Activated CD4-positive, alpha-beta T cell treated with anti-CD3 and anti-CD28 coated beads, Interleukin-2, amount 10 ng/mL, durations not matched to agents 24 days and 14 days (primary cell): ENCODE measurements at places on chromosomes 13 and 19. TPM values are rescaled to one million over a fixed set of nuclear protein-coding genes. Genes with fewer than 3 reads are reported as not detected.

ATP1A3 gene
- total RNA-seq = 0.68 and 1.2 TPM in 2 replicates

C5AR1 gene
- 0.16 and 0.88 TPM in 2 replicates for total RNA-seq

SHISA2 gene
- total RNA-seq = 2.2 and 2.3 TPM in 2 replicates

DNA sequence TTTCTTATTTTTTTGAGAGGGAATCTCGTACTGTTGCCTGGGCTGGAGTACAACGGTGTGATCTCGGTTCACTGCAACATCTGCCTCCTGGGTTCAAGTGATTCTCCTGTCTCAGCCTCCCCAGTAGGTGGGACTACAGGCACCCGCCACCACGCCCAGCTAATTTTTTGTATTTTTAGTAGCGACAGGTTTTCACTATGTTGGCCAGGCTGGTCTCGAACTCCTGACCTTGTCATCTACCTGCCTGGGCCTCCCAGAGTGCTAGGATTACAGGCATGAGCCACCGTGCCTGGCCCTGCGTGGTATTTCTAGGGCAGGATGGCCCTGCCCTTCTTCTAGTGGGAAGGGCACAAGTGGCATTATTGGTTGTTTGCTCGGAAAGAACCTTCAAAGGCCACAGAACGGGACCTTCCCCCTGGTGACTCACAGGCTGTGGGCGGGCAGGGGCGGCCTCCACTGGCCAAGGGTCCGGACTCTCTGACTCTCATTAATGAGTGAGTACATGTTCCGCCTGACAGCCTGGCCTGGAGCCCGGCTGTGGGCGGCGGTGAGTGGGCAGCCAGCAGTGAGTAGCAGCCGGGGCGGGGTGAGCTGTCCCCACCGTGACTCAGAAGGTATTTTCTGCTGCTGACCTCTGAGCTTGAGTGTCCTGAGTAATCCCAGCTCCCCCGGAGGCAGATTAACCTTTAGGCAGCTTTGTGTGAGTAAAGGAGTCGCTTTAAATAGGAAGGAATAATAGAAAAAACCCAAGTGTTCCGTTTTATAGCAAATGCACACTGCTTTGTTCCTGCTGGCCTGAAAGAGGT lies 5.1 kb downstream of the DOT1L start:
- H3K27me3 ChIP-seq = peaks cover 2% of the 10 kb centered on the region
- peak; percentile 81 for DNase-seq
- peak overlapping the region; percentile 77 for H3K4me3 ChIP-seq

DNA sequence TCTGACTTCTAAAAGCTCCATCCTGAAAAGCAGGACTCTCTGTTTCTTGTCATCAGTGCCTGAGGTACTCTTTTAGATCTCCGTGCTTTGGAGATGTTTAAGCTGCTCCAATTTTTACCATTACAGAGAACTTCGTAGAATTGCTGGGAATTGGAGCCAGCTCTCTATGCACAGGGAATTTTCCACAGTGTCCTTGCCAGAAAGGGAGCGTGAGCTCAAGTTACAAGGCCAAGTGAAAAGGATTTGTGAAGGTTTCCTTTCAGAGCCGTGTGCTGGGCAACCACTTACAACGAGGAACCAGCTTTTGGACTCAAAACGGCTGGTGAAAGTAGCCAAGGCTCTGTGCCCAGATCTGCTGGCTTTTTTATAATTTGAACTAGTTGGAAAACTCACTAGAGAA lies 82.6 kb downstream of the NUFIP1 start:
- no peak overlapping the region for H3K27ac ChIP-seq
- no peaks in the 10 kb centered on the region for H3K36me3 ChIP-seq
- DNase-seq = no peak
- H3K4me1 ChIP-seq = no peaks in the 10 kb centered on the region
- H3K4me3 ChIP-seq = no peak overlapping the region

DNA sequence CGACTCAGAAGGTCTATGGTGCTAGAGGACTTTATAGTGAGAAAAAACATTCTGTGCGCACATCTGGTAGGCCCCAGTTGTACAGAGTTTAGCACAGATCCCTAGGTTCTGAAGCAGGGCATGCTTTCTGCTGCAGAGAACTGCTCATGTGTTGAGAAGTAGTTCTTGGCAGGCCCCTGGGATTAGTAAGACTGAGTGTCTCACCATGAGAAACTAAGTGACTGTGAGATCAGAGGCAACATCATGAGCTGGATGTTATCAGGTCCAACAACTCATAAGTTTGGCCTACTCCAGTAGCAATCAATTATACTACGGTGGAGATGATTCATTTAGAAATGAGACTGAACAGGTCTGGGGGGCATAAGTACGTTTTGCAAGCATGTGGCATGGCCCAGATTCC lies 507.4 kb upstream of the KLF12 start:
- H3K27me3 ChIP-seq = no peaks in the 10 kb centered on the region
- no peak overlapping the region for H3K4me3 ChIP-seq
- no peaks in the 10 kb centered on the region for H3K36me3 ChIP-seq
- no peak overlapping the region for H3K27ac ChIP-seq

DNA sequence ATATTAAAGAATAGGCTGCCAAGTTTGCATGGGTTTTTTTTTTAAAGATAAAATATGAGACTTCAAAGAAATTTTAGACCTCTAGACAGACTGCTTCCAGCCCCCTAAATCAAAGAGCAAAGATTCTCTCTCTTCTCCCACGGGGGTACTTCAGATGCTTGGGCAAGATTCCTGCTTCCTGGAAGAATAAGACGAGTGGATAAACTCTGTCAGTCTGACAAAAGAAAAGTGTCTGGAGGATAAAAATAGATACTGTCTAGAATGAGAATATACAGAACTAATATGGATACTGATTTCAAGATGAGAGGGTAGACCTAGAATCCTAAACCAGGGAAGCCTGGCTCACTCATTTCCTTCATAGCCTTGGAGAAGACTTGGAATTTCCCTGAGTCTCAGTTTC lies 435.1 kb downstream of the FOXO1 start:
- DNase-seq = no peak
- H3K4me3 ChIP-seq = no peak overlapping the region
- H3K36me3 ChIP-seq = no peaks in the 10 kb centered on the region
- no peaks in the 10 kb centered on the region for H3K27me3 ChIP-seq
- H3K4me1 ChIP-seq = peaks cover 12% of the 10 kb centered on the region
- no peak overlapping the region for H3K27ac ChIP-seq

DNA sequence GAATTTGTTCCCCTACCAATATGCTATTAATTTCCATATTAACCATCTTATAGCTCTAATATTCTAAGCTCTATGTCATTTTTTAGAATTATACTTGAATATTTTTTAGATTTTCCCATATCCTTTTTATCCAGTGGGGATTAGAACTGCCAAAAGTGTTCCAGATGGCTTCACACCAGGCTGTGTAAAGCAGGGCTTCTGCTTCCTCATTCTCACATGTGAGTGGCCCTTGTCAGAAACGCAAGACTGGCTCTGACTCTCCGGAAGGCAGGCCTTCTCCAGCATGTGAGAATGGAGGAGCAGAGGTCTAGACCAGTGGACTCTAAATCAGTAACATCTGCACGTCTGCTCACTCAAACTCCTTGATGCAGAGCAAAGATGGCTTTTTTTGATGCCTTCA lies 650.1 kb downstream of the FGF9 start:
- no peaks in the 10 kb centered on the region for H3K4me1 ChIP-seq
- H3K36me3 ChIP-seq = no peaks in the 10 kb centered on the region
- no peak for DNase-seq
- H3K27ac ChIP-seq = no peak overlapping the region
- H3K4me3 ChIP-seq = no peak overlapping the region

DNA sequence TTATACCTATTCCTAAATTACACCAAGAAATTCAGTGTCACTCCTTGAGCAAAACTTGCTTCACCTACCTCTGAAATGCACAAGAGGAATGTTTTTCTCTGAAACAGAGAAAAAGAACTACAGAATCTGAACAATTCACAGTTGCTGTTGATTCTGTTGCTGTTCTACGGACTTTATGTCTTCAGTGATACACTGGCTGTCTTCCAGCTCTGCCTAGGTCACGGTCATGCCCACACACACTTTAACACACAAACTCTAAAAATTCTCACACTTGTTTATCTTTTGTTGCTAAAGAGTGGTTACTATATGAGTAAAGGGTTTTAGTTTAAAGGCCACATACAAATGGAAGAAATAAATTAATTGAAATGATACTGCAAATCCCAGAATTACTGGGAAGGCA lies 124.4 kb upstream of the SPRY2 start:
- H3K27ac ChIP-seq = no peak overlapping the region
- H3K4me1 ChIP-seq = peaks cover under 1% of the 10 kb centered on the region
- no peaks in the 10 kb centered on the region for H3K27me3 ChIP-seq

GRCh38 chr13:112820318-112820717 lies 130.5 kb downstream of the ATP11A start:
- H3K27ac ChIP-seq = no peak overlapping the region
- H3K36me3 ChIP-seq = peaks cover 58% of the 10 kb centered on the region
- H3K4me1 ChIP-seq = no peaks in the 10 kb centered on the region
- H3K27me3 ChIP-seq = no peaks in the 10 kb centered on the region

DNA sequence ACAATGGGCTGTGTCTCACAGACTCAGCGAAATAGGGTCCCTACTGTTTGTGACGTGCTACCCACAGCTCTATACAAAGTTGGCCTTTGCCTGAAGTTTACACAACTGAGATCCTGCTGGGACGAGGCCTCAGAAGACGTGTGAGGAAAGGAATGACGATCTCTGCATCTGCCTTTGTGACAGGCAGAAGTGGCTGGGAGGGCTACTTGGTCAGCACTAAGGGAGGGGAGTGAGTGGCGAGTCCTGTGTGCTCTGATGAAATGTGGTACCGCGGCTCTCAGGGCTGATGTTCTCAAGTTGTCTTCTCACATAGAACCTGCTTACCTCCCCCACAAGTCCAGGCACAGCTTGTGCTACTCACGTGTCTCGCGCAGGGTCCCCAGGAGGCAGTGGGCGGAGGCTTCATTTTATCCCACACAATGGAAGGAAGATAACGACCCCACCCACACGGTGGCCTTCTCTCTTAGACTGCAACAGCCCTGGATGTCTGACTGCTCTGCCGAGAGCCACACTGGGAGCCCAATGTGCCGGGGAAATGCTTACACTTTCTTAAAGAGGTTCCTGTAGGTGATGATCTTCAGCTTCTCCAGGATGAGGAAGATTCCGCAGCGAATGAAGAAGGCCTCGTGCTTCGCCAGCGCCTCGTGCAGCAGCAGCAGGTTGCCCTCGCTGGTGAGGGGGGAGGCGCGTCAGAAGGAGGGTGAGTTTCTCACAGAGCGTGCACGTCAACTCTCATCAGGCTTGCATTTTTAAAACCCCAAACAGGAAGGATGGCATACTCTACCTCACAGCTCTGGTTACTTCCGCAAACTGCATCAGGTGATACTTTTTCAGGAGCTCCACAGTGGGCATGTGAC lies 21.2 kb downstream of the PROZ start:
- no peak for DNase-seq
- H3K36me3 ChIP-seq = peaks cover 69% of the 10 kb centered on the region
- no peak overlapping the region for H3K4me3 ChIP-seq
- H3K4me1 ChIP-seq = peaks cover 25% of the 10 kb centered on the region

DNA sequence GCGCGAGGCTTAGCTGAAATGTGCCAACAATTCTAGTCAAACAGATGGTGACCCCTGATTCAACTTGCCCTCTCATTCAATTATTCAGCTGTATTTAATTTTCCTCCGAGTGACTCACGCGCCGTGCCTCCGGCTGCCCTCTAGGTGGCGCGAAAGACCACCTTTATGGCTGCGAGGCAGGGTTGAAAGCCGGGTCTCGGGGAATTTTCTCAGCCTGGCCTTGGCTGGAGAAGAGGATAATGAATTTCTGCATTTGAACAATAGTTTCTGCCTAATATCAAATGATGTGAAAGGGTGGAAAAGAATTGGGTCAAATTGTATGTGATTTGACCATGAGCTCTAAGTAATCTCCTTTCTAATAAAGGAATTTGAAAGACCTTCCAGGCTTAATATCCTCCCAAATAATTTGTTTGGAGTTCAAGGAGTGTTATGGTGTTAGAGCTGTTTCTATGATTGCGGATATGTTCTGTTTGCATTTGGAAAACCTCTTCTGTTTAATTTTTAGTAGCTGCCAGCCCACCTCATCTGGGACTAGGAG lies 310.9 kb downstream of the ZNF536 start:
- no peaks in the 10 kb centered on the region for H3K4me1 ChIP-seq
- H3K27me3 ChIP-seq = peaks cover 13% of the 10 kb centered on the region
- peak; percentile 85 for DNase-seq
- H3K36me3 ChIP-seq = no peaks in the 10 kb centered on the region

DNA sequence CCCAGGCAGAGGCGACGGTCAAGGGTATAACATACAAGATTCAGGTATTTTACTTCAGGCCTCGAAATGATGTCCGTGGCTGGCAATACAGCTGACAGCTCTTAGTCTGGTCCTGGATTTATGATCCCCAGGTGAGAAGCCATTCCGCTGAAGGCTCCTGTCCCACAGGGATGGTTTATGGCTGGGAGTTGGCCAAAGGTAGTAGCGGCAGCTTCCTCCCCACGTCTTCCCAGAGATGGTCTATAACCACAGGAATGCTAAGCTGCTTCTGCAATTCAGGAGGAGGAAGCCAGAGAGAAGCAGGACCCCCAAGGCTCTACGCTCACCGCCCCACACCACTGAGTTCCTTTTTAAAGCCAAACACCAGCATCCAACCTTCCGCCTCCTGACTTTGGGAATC lies 27.1 kb downstream of the OLFM2 start:
- H3K4me1 ChIP-seq = peaks cover 5% of the 10 kb centered on the region
- no peak overlapping the region for H3K27ac ChIP-seq
- no peaks in the 10 kb centered on the region for H3K36me3 ChIP-seq
- DNase-seq = no peak
- peaks cover 11% of the 10 kb centered on the region for H3K27me3 ChIP-seq

GRCh38 chr13:91459485-91459884 lies 61.1 kb downstream of the GPC5 start:
- H3K4me1 ChIP-seq = no peaks in the 10 kb centered on the region
- H3K4me3 ChIP-seq = no peak overlapping the region
- no peaks in the 10 kb centered on the region for H3K27me3 ChIP-seq

DNA sequence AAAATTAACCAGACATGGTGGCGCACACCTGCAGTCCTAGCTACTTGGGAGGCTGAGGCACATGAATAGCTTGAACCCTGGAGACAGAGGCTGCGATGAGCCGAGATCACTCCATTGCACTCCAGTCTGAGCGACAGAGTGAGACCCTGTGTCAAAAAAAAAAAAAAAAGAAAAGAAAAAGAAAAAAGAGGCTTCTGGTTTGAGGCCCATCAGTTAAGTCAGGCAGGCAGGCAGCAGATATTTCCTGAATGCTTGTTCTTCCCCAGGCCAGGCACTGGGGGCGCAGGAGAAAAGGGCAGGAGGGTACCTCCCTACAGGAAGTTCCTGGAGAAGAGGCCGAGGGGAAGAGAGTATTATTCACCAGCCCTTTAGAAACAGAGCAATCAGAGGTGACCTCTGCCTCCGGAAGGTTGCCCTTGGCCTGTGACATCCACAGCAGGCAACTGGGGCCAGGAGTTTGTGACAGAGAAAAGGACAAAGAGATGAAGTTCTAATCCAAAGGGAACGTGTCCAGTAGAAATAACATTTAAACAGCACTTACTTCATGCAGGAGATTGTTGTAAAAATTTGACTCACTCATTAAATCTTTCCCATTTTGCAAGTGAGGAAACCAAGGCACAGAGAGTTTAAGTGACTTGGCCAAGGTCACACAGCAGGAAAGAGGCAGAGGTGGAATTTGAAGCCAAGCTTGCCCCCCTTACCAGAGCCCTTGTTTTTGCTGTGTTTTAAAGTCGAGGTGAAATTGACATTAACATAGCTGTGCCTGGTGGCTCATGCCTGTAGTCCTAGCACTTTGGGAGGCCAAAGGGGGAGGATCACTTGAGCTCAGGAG lies 4.3 kb upstream of the RLN3 start:
- H3K4me3 ChIP-seq = no peak overlapping the region
- H3K27me3 ChIP-seq = peaks cover 2% of the 10 kb centered on the region
- H3K36me3 ChIP-seq = no peaks in the 10 kb centered on the region
- peak overlapping the region; percentile 60 for H3K27ac ChIP-seq
- no peak for DNase-seq
